Thoracic aorta (tissue), 2 donors: ENCODE measurements at places on chromosomes 11 and 22.

DNA sequence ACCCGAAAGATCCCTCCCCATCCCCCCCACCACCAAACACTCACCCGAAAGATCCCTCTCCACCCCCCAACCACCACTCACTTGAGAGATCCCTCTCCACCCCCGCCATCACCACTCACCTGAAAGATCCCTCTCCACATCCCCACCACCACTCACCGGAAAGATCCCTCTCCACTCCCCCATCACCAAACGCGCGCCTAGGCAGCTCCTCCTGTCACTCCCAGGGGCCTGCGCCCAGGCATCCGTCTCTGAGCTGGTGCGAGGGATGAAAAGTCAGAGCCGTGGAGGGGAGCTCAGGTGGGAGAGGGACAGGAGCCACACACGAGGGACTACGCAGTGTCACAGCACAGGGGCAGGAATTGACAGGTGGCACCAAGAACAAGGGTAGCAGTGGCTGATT lies 11.5 kb downstream of the KIAA0930 start:
- no peak for DNase-seq

GRCh38 chr11:118016104-118016503 lies 29.9 kb downstream of the IL10RA start:
- DNase-seq, result no peak

GRCh38 chr11:118021146-118021545 lies 35.0 kb downstream of the IL10RA start:
- no peak for DNase-seq

DNA sequence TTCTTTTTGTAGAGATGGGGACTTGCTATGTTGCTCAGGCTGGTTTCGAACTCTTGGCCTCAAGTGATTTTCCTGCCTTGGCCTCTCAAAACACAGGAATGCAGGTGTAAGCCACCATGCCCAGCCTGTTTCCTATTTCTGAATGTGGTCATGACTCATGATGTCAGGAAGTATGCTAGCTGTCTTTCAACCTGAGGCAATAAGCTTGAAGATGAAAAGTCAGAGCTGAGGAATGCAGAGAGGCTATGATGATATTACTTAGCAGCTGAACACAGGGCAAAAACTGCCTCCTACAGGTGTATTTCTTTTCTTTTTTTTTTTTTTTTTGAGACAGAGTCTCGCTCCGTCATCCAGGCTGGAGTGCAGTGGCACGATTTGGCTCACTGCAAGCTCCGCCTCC lies 9.0 kb upstream of the NUCB2 start:
- DNase-seq, result no peak

DNA sequence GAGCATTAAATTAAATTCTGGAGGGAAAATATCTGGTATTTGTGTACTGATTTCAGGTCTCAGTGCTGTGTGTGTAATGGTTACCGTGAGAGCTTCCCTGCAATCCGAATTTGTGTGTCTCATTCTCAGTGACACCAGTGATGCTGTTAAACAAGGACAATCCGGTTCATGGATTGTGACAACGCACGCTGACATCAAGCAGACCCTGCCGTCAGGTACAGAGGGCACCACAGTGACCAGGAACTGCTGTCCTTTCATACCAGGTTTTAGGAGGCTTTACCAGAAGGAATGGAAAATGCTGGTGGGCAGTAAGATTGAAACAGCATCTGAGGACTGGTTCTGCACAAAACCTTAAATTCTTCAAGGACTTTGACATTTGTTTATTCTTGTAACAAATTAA lies 30.5 kb upstream of the PLET1 start:
- no peak for DNase-seq
